ENCODE measurements at places on chromosomes 1 and 21.
A peak's percentile ranks its signal among the peaks of the same experiment; 100 is the strongest.

- DNase-seq, result no peak
These were observed 52.8 kb upstream of the ACADM start for GRCh38 chr1:75671708-75672107.

DNA sequence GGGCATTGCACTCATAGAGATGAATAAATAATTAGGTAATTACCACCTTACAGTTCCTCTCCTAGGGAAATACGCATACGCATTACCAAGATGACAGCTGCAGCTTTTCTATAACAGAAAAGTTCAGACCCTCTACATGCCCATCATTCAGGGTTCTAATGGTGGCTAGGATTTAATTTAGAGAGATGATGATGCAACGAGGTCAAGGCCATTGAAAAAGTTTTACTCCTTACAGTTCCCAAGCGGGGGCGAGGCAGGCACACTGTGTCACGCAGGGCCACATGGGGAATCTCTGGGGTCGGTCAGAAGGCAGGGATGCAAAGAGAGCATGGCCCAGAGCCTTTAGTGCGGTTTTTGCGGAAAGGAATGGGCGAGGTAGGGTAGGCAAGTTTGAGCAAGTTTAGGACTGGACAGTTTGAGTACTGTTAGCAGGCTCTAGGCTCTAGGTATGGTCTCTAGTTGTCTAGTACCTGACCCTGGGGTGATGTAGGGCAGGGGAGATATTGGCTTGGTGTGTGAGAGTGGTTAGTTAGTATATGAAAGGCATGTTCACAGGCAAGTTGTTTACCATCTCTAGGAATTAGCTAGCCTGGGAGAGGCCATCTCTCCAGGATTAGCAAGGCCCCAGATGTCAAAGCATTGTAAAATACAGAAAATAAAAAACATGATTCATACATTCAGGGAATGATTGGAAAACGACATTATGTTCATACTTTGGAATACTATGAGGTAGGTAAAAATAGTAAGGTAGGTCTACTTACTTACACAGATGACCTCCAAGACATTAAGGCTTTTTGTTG, 29.6 kb upstream of the ID3 start:
- no peak for DNase-seq

GRCh38 chr1:111669268-111669667, 49.7 kb downstream of the RAP1A start:
- no peak for DNase-seq

DNA sequence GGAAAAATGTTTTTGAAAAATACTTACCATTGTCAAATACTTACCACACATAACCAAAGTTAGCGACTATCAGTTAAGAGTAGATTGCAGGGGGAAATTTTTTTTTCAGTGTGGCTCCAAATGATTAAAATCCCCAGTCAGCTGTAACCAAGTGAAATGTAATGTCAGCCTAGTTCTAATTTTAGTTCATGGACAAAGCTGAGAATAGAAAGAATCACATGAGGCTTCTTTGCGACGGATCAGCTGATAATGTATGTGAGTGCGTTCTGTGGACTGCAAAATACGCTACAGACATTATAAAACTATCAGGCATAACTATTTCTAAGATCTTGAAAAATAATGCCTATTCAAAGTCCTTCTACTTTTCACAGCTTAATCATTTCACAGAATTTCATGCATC, at the start of gene LRRC39:
TSS of gene LRRC39 (minus strand) at position 166 of the 400 bp plus-strand sequence. CDS start 9,740 bp downstream, outside the sequence.
- DNase-seq, result no peak

DNA sequence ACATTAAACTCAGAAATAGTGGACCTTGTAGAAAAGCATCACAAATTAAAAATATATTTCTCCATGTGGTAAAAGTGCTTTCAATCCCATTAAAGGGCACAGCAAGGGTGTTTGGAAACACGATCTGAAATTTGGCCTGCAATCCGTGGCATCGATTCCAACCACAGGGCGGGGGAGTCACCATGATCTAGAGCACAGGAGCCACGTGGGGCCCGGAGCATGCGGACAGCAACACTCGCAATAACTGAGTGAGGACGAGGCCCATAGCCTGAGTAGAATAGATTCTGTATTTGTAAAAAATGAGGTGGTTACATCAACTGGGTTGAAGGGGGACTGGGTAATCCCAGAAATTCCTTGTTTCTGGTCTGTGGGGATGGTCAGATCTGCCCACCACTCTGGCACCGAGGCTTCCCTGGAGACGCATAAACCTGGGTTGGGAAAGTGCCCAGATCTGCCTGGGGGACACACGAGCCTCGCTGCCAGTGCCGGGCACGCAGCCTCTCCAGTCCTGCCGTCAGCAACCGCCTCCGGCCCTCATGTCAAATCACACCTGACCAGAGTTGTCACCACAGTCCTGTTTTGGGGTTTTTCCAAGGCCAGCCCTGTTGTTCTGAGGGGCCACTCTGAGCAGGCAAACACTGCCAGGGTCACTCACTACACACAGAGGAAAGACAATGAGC, 104.3 kb downstream of the PGBD5 start:
- no peak for DNase-seq

- DNase-seq, result no peak
These were observed 941 bp downstream of the ARNT start for GRCh38 chr1:150875197-150876118.

DNA sequence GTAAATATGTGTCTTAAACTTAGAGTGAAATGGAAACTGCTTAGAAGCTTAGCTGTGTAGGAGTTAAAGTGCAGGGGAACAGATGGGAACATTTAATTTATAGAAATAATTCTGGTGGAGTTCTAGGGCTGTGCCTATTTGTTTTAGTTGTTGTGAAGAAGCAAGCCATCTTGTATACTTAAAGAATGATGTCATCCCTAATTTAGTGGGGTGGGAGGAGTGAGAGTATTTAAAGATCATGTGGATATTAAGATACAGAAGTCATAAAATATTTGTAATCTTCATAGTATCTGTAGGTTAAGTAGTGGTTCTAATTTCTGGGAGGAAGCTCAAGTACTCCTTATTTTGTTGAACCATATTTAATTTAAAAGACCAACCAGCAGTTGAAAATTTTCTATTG, 41.5 kb downstream of the BACH1 start:
- no peak for DNase-seq

DNA sequence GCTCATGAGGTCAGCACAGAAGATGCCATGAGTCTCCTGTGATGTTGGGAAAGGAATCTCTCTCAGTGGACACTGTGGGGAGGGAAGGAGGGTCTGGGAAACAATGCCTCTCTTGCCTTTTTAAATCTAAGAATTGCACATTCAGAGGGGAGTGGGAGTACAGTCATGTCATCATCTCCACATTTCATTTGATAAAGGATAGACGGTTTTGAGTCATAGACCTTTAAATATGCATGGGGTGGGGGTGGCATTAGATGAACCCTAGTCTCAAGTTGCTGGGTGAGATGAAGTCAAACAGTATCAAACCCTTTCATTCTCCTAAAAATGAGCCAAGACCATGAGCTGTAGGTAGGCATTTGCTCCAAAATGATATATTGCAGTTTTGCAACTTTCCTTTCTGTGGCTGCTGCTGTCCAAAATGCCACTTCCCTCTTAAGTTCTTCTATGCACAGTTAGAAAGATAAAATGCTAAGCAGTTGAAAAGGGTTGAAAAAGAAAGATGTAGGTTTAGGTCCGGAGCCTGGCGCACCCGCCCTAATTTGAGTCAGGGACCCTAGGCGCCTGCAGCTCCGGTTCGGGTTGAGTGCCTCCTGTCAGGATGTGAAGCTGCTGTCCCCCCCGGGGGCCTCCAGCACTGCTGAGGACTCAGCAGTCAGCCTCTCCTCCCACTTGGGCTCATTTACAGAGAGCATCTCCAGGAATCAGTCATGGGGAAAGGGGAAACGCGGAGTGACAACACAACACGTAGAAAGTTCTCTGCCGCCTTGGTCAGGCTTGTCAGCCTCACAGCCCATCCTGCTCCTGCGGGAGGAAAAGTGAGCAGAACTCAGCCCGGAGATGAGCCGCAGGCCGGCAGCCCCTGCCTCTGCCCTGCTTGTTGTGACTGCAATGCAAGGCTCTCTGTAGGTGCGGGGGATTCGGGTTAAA, 479.3 kb upstream of the RUNX1 start:
- no peak for DNase-seq

GRCh38 chr1:19367584-19368041, 55.5 kb downstream of the SLC66A1 start:
- no peak for DNase-seq

GRCh38 chr1:25740071-25740470, 59.9 kb upstream of the SELENON start:
- no peak for DNase-seq

- DNase-seq, result no peak
These were observed 136.3 kb downstream of the PEX14 start for GRCh38 chr1:10610901-10611600.

DNA sequence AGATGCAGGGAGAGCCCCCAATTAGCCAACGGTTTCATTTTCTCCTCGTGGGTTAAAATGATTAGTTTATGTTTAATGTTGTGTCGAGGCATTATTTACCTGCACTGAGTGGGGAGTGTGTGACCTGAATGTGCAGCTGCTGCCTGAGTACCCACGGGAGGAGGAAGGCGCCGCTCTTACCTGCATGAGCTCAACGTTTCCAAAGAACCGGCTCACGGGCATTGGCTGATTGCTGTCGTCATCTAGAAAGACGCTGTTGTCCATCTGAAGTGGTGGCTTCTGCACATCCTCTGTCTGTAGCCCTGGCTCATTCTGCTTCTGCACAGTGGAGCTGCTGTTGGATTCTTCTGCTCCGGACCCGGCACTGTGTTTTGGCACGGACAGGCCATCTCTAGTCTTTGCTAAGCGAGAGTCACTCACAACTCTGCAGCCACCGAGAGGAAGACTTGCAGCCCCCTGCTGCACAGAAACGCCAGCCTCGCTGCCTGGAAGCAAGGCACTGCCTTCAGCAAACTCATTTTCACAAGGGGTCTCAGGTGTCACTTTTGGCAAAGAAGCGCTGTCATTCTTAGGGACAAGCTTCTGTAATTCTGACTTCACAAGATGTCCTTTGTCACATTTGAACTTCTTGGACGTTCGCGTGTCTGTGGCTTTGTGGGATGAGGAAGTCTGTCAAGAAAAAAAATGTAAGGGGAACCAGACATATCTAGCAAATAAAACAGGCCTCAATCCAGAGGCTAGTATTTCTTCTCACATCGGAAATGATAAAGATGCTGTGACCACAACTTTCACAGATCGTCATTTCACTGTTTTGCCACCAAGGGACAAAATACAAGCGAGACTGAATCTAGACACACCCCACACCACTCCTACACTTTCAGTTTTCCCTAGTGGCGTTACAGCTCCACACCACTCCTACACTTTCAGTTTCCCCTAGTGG, 9.4 kb downstream of the C1orf174 start:
- DNase-seq, result no peak

DNA sequence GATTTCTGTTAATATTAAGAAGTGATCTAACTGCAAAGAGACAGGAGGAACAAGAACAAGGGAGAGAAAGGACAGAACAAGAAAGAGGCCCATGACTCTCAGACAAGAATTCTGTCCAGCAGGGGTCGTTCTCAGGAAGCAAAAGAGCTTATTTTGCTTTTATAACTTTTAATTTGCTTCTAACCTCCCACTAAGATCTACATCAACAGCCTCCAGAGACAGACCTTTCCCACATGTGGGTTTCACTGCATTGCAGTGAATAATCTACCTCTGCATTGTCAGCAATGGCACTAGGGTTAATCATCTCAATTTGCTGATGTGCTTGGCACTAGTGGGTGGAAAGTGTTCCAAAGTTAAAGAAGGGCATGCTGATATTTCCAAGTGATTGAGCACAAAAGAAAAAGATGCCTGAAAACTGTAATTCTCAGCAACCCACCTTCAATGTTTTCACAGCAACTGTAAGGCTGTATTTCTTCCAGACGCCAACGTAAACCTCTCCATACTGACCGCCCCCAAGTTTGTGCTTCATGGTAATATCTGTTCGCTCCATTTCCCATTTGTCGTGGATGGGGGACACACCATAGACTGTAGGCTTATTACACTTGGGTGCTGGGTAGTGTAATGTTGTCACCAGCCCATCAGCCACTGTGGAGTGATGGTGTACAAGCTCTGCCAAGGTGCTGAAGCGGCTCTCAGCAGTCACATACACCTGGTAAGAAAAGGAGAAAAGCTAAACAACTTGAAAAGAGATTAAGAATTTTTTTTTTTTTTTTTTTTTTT, 39.5 kb downstream of the TOR3A start:
- peak; percentile 10 for DNase-seq

DNA sequence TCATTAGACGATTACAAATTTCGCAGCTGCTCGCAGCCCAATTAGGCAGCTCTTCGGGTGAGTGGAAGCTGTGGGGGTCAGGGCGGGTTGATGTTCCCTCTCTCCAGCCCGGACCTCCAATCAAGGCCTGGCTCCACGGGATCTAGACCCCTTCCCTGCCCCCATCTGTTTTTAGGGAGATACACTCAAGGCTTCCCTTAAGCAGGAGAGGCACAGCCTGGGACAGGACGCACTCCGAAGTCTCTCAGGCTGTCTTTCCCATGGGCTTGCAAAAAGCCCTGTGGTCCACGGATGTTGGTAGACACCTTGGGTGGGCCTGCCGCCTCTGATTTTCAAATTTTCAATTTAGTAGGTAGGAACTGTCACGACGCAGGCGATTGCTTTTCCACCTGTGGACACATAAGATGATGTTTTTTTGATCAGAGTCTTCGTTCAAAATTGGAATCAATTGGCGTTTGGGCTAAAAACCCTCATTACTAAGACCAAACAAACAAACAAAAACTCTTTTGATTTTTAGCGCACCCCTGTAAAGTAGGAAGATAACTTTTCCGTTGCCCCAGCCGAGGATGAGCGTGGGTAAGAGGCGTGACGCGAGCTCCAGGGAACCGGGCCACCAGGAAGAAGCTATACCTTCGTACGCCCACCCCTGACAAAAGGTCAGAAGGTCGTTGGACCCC, 2.5 kb upstream of the LHX8 start:
- no peak for DNase-seq

- no peak for DNase-seq
These were observed 995 bp downstream of the VASH2 start for GRCh38 chr1:212951126-212951946.

DNA sequence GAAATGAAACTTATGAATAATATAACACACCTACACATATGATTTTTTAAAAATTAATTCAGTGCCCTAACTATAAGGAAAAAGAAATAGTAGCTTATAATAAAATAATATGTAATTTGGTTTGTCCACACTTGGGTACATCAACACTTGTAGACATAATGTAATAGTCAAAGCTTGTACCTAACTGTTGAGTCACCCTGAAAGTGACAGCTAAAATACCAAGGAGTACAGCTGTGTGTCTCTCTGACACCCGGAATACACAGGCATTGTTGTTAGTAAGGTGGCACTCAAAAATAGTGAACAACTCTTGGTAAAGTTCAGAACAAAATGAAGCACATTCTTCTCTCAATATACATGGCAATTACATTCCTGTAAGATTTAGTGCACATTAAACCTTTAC, 243.4 kb downstream of the TRABD2B start:
- no peak for DNase-seq

- DNase-seq, result no peak
These were observed 35.4 kb downstream of the SLC35D1 start for GRCh38 chr1:67018574-67018973.

GRCh38 chr1:211630236-211631081, 45.0 kb downstream of the NEK2 start:
- DNase-seq, result no peak

DNA sequence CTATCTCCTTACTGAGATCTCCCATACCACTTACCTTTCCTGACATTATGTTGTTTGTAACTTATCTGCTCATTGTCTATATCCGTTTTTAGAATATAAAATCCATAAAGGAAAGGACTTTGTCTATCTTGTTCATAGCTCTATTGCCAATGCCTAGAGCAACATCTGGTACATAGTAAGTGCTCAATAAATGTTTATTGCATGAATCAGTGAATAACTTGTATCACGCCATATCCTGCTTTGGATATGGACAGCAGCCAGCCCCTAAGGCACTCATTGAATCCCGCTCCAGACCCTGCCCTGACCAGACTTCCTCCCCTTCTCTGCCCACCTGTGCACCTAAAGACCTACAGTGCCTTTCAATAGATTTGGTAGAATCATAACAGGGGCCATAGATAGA, 298.1 kb upstream of the PLXNA2 start:
- no peak for DNase-seq

All from stimulated activated CD8-positive, alpha-beta memory T cell treated with anti-CD3 and anti-CD28 coated beads, Interleukin-4, amount 100 ng/mL, for 1 hour (primary cell).